GM13976 (cell line): ENCODE measurements at places on chromosomes 12 and 14.
A peak's percentile ranks its signal among the peaks of the same experiment; 100 is the strongest.

DNA sequence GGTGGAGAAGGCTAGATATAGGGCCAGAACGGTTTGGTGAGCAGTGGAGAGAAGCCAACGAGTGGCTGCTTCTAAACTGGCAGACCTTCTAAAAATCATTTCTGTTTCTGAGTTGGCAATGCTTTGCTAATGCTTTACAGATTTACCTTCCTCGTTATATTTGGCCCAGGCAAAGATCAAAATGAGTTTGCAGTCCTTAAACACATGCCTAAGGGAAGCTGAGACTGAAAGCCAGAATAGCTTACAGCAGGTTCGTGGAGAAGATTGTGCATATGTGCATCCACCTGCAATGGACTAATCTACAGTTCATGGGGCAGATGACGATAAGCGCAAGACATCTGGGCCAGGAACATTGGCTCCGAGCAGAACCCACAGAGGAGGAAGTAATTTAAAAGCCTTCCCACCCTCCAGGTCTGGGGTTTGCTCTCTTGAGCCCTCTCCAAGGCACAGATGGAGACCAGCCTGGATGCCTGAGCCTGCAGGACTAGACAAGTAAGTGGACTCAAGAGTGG is 99.4 kb downstream of the NINJ2 start:
- no peak for DNase-seq

GRCh38 chr14:105209646-105210045 is 28.5 kb upstream of the NUDT14 start:
- no peak for DNase-seq

GRCh38 chr12:31026202-31026601 is 47.5 kb upstream of the DDX11 start:
- no peak for DNase-seq

DNA sequence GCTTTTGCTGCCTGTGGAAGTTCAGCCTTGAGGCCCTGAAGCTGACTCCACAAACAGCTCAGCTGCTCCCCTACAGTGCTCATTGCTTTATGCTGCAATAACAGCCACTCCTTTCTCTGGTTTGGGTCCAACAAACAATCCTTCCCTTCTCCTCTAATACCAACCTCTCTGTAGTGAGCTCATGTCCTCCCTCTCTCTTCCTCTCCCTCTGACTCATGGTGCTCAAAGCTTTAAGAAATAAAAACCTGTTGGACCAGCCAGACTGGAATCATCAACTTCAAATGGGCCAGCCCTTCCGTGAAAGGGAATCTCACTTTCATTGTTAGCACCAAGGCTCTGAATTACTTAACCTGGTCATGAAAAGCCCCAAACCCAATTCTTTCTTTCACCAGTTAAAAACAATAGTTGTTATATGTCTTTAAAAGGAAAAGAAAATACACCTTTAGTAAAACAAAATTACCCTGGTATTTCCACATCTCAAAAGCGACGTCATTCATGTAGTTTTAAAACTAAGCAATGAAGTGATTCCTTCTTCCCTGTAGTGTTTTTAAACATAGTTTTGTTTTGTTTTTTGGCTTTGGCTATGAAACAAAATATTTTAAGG is 126.4 kb downstream of the DUSP6 start:
- no peak for DNase-seq

DNA sequence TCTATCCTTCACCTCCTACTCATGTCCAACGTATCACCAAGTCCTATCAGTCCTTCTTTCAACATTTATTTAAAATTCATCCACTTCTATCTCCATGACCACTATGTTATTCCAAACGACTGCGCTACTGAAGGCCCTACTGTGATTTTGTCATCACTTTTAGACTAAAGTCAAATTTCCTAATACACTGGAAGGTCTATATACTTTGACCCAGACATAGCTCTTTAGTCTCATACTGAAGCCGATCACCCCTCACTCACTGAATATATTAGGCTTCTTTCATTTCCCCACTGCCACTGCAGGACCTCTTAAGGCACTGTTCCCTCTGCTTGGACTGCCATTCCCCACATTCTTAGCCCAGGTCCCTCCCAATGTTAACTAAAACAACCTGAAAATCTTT is 25.6 kb downstream of the SLC38A4 start:
- no peak for DNase-seq

DNA sequence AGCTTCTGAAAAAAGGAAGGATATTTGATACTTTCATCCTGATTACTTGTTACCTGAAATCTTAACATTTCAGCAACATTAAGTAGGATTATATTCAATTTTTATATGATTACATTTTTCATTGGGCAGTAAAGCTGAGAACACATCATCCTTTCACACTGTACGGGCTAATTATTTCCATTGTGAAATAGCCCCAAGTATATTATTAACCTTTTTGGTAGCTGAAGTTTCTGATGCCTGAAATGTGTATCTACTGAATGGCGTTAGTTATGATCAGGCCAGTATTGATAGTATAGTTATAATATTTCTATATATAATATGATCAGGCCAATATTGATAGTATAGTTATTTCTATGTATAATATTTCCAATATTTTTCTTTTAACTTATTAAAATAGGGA is 10.1 kb downstream of the SPATS2 start:
- no peak for DNase-seq

GRCh38 chr12:124273630-124274029 is 21.3 kb upstream of the RFLNA start:
- peak; percentile 76 for DNase-seq

GRCh38 chr14:73740618-73741326 is 26.6 kb upstream of the PNMA1 start:
- DNase-seq, result no peak

DNA sequence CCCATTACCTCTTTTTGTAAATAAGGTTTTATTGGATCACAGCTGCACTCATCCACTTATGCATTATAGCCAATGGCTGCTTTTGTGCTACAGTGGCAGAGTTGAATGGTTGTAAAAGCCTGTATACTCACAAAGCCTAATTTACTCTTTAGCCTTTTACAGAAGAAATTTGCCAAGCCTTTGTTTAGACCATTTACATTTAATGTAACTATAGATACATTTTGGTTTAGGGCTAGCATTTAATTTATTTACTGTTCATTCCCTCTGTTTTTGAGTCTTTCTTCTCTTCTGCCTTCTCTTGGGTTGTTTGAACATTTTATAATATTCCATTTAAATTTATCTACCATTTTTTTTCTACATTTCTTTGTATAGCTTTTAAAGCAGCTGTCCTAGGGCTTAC is 217.1 kb upstream of the AMIGO2 start:
- no peak for DNase-seq

DNA sequence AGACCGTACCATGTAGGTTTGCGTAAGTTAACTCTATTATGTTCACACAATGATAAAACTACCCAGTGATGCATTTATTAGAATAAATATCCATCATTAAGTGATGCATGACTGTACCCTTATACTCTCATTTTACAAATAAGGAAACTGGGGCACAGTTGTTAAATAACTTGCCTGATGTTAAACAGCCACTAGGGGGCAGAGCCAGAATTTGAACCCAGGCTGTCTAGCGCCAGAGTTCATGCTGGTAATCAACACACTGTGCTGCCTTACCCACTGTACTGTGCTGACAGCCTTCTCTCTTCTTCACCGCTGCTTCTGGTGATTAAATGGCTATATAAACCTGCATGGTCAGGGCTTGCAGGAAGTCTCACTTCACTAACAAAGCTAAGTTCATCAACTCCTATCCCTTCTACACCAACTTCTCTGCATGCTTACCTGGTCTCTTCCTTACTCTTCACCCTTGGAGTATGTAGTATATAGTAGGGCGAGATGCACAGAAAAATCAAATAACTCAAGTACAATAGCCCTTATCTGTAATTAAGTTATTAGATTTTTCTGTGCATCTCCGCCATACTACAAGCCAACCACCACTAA is 43.6 kb upstream of the APPL2 start:
- peak; percentile 35 for DNase-seq

GRCh38 chr12:41950455-41950854 is 194.2 kb downstream of the GXYLT1 start:
- no peak for DNase-seq

GRCh38 chr12:93749515-93749914 is 72.3 kb downstream of the CRADD start:
- DNase-seq, result no peak

- DNase-seq, result peak; percentile 44
These were observed 40.7 kb downstream of the STK38L start for GRCh38 chr12:27284751-27285150.

DNA sequence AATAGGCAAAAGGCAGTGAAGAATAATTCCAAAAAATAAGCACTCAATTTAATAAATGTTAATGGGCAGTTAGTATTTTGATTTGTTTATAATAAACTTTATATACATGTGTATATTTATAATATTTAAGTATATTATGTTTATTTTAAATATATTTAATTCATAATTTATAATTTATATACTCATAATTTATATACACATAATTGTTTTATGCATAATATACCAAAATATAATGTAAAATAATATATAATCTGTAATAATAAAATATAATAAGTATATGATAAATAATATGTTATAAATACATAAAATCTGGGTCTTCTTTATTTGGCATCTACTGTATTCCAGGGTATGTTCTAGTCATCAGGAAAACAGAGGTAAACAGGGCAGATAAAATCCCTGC is 100.2 kb upstream of the ARID2 start:
- DNase-seq, result no peak
